ENCODE measurements at places on chromosomes 6 and 20.

GRCh38 chr6:152905551-152906299, 77.1 kb downstream of the FBXO5 start:
- no peak for DNase-seq

GRCh38 chr6:98092331-98092730, 742.0 kb upstream of the POU3F2 start:
- DNase-seq = no peak

DNA sequence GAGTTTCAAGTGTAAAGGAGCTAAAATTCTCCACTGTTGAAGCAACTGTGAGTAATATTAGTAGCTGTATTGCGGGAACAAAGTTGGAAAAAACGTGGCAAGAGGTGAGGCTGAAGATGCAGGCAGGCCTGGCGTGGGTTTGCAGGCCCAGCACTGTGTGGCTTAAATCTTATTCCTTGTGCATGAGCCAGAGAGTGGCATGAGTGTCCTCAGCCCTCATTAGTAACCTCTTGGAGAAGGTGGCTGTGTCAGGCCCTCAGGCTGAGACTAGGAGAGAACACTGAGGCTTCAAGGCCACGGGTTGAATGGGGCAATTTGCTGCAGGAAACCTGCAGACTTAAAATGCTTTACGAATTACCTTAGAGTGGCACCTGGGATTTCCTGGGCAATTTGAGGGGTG, 372.7 kb upstream of the CITED2 start:
- DNase-seq = no peak

DNA sequence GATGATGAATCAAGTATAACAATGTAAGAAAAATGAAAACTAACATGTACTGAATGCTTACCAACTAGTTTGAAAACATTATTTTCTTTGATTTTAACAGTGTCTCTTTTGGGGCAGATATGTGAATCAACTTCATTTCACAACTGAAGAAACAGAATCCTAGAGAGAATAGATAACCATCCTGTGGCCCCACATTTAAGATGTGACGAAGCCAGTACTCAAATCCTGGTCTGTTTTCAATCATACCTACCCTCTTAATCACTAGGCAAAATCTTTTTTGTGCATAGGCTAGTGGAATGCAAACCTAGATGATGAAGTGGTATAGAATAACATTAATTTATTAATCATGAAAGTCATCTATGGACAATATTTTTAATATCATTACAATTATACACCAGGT, 371.6 kb upstream of the EPHA7 start:
- no peak for DNase-seq

DNA sequence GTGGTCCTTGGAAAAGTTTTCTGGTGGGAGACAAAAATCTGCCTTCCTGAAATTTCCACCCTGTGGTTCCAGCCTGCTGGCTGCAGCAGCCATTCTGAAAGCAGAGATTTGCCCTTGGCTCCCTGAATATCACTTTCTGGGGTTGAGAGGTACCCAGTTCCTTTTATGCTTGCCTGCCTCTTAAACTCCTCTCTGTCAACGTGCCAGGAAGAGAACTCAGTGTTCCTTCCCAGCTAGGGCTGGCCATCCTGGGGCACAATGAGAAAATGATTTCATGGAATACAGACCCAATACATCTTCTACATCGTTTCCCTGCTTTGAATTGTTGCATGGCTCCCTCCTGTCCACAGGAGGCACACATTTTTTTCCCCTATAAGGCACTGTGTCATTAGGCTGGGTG, 1.6 kb upstream of the DSN1 start:
- no peak for DNase-seq

- no peak for DNase-seq
Measured at GRCh38 chr20:1417273-1417672, 24.4 kb upstream of the FKBP1A start.
